ENCODE measurements at places on chromosomes 1 and 21. TPM values are rescaled to one million over a fixed set of nuclear protein-coding genes. Genes with fewer than 3 reads are reported as not detected.

DNA sequence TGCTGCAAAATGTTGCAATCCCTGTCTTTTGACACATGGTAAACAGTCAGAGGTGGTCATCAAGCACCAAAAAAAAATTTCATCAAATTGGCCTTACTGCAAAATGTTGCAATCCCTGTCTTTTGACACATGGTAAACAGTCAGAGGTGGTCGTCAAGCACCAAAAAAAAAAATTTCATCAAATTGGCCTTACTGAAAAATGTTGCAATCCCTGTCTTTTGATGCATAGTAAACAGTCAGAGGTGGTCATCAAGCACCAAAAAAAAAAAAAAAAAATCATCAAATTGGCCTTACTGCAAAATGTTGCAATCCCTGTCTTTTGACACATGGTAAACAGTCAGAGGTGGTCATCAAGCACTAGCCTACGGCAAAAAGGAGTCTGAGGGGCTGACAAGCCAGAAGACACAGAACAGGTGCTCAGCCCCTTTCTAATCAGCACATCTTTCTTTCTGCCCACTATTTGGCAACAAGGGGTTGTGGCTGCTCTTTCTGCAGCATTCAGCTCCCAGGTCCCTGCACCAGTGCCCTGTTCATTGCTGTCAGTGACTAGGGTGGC, 223.8 kb downstream of the KCNH1 start:
- DNase-seq = no peak

DNA sequence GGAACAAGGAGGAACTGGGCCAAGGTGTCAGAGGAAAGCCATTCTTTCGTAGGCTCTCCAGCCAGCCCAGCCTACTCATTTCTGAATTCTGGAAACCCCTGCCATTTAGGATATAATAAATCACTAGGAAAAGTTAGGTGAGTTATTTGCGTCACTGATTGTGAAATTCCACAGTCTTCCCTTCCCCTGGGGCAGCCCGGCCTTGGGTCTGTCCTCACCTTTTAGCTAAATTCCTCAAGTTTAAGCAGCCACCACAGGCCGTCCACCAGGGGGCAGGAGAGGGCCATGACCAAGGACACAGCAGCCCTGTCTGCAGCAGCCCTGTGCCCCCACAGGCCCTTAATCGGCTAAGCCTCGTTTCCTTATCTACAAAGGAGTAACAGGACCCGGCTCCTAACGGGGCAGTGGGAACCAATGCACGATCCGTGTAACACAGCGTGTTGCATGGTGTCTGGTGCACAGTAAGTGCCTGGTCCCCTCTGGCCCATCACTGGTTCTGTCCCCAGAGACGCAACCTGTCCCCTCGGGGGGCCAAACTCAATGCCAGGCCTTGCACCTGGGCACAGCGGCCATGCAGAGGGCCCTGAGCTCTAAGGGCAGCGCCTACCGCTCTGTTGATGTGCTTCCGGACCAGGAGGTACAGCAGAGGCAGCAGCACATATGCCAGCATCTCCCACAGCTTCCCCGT, 18.1 kb downstream of the GPR157 start:
- DNase-seq = peak; percentile 86

KIRREL1 gene
- total RNA-seq = 35.2 TPM

RNF186 gene
- total RNA-seq = not detected

GRCh38 chr1:234562334-234562733, 47.6 kb downstream of the IRF2BP2 start:
- DNase-seq = no peak

DNA sequence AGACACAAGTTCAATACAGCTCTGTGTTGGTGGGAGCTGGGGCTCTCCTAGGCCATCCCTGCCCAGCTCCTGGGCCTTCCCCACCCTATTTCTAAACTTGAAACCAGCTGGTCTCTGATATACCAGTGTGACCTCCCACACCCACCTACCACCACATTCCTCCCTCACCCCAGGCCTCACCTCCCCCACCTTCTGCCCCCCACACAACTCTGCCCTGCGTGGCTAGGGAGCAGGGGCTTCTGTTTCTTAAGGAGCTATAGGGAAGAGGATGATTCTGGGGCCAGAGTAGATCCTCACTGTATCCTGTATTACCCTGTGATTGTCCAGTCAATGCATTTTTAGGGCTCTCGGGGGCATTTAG, 16.5 kb downstream of the NES start:
- no peak for DNase-seq

TTC22 gene
- total RNA-seq = not detected

GRCh38 chr21:42047821-42048613, 23.1 kb upstream of the UMODL1 start:
- peak; percentile 99 for DNase-seq

GRCh38 chr1:196619721-196620120, 11.5 kb upstream of the KCNT2 start:
- no peak for DNase-seq

DNA sequence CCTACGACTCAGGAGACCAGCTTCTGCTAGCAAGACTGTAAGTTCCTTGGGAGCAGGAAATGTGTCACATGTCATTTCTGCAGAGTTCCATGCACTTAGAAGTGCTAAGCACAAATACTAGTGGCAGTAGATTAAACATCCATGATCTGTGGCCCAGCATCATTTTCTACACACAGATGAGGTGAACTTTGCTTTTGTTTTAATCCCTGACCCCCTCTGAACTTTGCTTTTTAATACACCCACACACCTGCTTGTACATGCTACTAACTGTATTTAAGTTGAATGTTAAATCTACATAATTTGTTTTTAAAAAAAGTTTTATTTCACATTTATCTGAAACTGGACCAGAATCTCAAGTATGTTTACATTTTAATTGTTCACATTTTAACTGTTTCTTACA, 24.5 kb downstream of the SLC35D1 start:
- no peak for DNase-seq

GRCh38 chr1:28666806-28667205, 1.8 kb upstream of the GMEB1 start:
- DNase-seq = no peak

DNA sequence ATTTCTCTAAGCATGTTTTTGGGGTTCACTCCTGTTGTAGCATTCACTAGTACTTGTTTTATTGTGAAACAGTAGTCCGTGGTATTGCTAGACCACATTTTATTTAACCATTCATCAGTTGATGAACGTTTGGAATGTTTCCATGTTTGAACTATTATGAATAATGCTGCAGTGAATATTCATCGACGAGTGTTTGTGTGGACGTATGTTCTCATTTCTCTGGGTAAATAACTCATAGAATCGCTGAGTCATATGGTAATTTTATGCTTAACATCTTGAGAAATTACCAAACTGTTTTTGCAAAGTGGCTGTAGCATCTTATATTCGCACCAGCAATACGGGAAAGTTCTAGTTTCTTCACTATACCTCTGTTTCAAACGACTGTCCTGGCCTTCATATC, 28.0 kb upstream of the KAZN start:
- DNase-seq = no peak

CYP4X1 gene
- total RNA-seq = 0.17 TPM

LMX1A gene
- total RNA-seq = not detected

- DNase-seq = no peak
Measured at GRCh38 chr21:18245464-18245967, 883 bp downstream of the CHODL start.

DNA sequence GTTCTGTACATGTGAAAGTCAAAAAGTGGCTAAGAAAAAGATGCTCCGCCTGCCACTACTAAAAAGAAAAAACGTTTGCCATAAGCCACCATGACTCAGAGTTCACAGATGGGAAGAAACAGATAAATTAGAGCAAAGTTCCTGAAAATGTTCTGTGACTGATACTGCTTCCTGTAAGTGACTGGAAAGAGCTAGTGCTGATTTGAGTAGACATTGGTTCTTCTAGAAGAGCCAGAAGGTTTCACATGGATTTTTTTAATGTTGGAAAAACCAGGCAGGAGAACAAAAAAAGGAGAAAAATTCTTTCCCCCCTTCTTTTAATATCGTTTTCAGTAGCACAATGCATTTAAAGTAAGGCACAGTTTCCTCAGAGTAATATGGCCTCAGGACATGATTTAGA, 221.4 kb downstream of the HLX start:
- peak; percentile 76 for DNase-seq

DNA sequence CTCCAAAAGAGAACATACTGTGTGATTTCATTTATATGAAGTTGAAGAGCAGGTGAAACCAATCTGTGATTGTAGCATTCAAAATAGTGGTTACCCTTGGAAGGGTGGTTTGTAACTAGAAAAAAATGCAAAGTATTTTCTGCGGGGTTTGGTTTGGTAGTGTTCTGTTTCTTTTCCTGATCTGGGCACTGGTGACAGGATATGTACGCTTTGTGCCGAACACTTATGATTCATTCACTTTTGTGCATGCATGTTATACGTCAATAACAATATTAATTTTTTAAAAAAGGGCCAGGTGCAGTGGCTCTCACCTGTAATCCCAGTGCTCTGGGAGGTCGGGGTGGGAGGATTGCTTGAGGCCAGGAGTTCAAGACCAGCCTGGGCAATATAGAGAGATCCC, 63.8 kb downstream of the CD34 start:
- no peak for DNase-seq

PRCC gene
- 36.2 TPM for total RNA-seq

FAM110D gene
- total RNA-seq = 0.04 TPM

DNA sequence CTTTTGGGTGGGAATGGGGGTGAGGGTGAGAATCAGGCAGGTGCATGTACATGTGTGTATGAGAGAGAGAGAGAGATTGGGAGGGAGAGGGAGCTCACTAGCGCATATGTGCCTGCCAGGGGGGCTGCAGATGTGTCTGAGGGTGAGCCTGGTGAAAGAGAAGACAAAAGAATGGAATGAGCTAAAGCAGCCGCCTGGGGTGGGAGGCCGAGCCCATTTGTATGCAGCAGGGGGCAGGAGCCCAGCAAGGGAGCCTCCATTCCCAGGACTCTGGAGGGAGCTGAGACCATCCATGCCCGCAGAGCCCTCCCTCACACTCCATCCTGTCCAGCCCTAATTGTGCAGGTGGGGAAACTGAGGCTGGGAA, 95.0 kb downstream of the EPHB2 start:
- no peak for DNase-seq

DNA sequence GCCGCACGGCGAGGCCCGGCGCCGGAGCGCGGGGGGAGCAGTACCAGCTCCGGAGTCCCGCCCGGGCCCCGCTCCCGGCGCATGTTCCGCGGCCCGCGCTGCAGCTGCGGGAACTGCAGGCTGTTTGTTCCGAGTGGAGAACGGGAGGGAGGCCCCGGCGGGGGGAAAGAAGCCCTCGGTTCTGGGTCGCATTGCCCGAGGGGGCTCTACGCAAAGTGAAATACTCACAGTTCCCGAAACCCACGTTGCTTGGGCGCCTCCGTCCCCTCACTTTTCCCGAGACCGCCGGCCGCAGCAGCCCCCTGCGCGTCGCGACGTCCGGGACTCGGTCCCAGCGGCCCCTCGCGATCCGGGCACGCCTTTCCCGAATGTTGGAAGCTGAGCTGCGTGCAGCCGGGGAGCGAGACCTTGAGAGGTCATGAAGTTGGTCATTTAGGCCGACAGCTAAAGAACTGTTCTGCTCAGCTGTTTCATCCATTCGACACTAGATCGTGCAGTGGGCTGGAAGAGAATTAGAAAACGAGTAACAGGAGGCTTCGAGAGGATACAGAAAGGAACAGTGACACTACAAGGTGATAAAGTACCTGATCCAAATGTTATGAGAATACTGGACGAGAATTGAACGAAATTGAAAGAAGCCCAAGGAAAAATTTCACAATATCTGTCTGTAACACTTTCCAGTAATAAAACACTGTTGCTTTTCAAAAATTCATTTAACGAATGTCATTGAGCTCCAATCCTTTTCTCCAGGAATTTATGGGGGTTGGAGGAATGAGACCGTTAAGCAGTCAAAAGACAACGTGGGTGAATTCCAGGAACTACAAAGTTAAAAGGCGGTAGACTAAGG, 657 bp upstream of the LIN9 start:
- no peak for DNase-seq

- DNase-seq = peak; percentile 8
Measured at GRCh38 chr21:28704746-28705145, 287.9 kb downstream of the LTN1 start.

DNA sequence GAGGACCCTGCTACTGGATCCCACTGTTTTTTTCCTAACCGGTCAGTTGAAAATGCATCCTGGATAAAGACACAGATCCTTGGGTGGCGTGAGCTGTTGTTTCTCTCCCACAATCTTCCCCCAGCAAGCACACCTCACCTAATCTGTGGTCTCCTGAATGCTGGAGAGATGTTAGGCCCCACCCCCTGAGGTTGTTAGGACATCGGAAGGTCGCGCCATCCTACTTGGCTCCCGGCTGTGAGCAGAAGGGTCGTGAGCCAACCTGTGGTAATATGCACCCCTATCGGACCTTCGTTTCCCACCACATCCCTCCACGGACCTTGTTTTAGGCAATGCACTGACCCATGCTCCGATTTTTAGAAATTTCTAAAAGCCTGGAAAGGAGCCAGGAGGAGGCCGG, 89.9 kb upstream of the IPO9 start:
- no peak for DNase-seq

DNA sequence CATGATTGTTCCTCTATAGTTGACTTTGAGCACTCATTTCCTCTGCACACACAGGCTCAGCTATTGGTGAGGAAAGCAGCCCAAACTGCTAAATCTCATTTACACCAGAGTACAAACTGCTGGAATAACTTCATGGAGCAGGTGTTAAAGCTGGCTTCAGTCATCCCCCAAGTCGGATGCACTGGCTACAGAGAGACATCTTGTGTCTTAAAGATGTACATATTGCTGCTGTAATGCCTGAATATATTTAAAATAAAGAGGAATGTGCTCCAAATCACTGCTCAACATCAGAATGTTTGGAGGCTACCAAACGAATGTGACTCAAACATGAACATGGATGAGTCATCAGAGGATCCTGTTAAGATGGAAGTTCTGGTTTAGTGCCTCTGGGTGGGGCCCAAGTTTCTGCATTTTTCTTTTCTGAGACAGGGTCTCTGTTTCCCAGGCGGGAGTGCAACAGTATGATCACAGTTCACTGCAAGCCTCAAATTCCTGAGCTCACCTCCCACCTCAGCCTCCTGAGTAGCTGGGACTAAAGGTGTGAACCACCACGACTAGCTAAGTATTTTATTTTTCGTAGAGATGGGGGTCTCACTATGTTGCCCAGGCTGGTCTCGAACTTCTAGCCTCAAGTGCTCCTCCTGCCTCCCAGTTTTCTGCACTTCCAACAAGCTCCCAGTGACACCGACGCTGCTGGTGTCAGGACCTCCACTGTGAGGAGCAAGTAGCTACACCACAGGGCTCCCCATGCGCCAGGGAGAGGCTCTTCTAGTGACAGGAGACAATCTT, 79.0 kb upstream of the KRTAP19-8 start:
- peak; percentile 66 for DNase-seq

TRABD2B gene
- 0.06 TPM for total RNA-seq

DNA sequence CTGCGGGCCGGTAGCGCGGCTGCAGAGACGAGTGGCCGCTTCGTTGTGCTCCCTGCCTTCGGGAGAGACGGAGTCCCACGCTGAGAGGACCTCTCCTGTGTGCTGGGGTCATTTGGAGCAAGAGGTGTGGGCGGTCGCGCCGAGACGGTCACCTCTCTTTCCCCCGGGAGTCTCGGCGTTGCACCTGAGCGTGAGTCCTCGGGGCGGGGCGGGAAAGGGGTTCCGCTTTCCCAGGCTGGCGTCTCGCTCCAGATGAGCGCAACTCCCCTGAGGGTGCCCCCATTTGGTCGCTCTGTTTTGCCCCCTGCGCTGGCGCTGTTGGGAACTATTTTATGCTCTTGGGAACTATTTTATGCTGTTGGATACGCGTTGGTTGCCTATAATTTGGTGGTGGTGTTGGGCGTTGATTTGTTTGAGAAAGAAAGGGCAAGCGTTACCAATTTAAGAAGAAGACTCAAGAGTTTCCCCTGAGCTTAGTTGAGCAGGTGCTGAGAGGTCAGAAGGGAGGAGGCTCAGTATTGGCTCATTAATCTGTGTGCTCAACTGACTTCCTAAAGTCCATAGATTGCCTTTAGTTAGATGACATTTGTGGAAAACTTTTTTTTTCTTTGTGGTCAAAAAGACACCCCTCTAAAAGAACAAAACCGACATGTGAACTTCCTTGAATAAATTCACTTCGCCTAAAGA, 683 bp downstream of the LRRC8B start:
- no peak for DNase-seq

All from H4 (cell line).